ENCODE measurements at places on chromosomes 16 and 17.

DNA sequence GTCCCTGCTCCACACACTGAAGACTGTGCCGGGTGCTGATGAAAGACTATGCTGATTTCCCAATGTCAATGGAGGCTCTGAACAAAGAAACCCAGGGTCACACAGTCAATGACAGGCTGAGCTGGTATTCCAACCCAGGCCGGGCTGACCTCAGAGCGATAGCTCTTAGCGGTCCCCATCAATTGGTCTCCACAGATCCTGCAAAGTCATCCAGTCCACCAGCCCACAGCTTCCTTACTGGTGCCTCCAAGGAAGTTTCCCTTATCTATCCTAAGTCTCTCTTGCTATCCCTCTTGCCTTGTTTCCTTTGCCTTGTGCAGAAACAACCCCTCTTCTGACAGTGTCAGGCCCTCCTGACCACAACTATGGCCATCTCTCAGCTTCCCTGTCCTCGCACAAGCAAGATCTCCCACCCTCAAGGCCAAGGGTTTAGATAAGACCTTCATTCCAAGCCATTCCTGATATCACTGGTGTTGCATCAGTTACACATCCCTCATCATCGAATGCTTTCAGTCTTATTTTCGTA, 52.7 kb upstream of the KSR1 start:
- no peak for DNase-seq

- DNase-seq: no peak
These were observed 11.2 kb downstream of the CDRT15 start for GRCh38 chr17:14225254-14225980.

DNA sequence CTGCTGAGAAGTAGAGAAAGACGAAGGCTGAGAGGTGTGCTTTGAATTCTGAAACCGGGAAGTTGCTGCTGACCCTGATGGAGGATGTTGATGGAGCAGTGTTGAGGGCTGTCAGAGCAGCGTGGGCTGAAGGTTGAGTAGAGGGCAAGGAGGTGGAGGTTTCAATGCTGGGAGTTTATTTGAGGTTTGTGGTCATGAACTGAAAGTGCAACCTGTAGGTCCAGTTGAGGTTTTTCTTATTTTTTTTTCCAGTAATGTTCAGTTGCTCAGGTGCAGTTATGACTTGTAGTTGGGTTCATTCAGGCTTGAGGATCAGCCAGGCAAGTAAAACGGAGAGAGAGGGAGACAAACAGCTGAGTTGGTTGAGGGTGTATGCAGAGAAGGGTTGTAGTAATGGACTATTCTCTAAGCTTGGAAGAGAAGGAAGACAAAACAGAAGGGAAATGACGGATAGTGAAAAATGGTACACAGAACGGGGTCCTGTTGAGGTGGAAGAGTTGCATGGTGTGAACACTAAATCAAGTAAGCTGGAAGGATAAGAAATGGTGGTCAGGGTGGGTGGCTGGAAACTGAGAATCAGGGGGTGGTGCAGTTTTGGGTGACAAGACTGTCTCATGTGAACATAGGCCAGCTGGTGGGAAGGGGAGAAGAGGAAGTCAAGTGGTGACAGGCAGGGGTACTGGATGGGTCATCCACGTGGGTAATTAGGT, 8.7 kb upstream of the UBE2G1 start:
- no peak for DNase-seq

- DNase-seq: no peak
These were observed 67.4 kb downstream of the SNX29 start for GRCh38 chr16:12043953-12044352.

GRCh38 chr17:51455211-51455610, 194.9 kb downstream of the UTP18 start:
- no peak for DNase-seq

DNA sequence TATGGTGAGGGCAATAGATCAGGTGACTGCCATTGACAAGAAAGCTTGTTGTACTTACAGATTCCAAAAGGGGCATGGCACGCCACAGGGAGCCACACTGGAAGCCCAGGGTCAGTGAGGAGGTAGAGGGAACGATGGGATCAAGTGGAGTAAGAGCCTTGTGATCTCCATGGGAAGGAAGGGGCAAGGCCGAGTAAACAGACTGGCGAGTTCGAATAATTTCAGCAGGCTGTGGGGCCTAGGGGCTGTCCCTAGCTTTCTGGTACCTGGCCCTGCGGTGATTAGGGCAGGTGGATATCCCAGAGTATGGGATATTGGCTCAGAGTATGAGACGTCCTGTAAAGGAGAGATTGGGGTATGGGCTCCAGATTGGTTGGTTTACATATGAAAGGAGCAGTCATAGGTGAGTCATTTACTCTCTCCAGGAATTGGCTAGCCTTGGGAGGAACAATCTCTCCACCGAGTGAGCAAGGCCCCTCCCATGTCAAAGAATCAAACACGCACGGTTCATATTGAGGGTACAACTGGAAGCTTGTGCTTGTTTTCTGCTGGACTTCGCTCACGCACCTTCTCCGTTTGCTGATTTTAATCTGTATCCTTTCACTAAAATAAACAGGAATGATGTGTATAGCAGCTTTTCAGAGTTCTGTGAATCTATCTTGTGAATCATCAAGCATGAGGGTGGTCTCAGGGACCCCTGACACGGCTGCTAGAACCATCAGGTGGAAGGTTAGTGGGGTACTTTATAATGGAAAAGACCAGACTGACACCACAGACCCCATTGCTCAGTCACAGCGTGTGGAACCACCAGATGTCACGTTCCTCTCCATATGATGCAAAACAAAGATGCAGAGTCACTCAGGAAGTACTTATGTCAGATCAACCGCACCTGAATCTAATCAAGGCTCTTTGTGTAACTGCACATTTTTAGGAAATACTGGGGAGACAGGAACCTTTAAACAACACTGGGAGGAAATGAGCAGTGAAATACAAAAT, 27.9 kb downstream of the GABARAPL2 start:
- DNase-seq: no peak

- DNase-seq: no peak
These were observed 16.3 kb downstream of the LIG3 start for GRCh38 chr17:34996422-34997285.

DNA sequence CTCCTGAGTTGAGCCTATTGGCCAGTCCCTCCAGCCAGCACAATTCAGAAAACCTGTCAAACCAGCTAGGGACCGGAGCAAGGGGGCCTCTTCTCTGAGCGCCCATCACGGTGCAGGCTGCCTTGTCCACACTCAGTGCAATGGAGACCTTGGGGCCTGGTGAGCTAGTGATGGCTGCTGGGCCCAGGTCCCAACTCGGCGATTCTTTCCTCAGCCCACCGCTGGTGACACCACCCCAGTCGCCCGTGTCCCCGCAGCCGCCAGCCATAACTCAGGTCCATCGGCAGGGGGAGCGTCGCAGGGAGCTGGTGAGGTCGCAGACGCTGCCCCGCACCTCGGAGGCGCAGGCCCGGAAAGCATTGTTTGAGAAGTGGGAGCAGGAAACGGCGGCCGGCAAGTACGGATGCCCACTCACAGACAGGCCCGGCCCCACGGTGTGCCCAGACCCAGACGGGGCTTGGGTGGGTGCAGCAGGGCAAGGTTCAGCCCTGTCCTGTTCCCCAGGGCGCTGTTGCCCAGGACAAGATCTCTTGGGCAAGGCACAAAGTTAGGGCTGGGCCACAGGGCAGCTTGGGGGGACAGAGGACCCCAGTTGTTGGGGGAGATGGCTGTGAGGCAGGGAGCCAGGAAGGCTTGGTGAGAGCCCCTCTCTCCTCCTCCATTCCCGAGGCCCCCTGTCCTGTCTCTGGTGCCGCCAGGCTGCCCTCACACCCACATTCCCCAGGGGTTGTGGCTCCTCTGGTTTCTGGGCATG, 10.8 kb downstream of the SMTNL2 start:
- no peak for DNase-seq

DNA sequence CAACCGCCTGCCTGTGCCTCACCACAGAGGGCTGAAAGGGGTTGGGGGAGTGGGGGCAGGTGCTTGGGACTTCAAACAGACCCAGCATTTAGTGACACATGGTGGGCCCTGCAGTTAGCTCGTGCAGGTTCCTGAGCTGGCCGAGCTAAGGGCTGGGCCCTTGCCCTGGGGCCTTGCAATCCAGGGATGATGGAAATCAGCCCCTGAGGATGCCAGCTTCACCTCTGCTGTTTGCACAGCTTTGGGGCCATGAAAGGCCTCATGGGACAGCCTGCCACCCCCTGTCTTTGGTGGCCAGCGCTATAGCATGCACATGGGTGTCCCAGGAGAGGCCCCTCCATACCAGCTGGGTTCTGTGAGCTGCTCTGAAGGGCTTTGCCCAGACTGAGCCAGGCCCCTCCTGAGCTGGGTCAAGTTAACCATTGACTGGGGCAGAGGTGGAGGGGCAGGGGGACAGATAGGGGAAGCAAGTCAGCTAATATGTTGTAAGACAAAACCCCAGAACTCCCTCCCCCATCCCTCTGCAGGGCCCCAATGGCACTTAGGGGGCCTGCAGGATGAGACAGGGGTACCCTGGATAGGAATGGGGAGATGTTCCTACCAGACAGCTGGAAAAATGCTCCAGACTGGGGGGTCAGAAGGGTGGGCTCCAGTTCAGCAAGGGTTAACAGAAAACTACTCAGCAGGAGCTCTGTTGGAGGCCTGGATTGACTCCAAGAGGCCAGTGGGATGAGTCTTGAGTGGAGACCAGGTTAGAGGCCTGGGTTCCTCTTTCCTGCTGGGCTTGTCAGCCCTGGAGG, 692 bp downstream of the PRR15L start:
- DNase-seq: no peak

- DNase-seq: no peak
These were observed 19.5 kb upstream of the GSE1 start for GRCh38 chr16:85593494-85594221.

DNA sequence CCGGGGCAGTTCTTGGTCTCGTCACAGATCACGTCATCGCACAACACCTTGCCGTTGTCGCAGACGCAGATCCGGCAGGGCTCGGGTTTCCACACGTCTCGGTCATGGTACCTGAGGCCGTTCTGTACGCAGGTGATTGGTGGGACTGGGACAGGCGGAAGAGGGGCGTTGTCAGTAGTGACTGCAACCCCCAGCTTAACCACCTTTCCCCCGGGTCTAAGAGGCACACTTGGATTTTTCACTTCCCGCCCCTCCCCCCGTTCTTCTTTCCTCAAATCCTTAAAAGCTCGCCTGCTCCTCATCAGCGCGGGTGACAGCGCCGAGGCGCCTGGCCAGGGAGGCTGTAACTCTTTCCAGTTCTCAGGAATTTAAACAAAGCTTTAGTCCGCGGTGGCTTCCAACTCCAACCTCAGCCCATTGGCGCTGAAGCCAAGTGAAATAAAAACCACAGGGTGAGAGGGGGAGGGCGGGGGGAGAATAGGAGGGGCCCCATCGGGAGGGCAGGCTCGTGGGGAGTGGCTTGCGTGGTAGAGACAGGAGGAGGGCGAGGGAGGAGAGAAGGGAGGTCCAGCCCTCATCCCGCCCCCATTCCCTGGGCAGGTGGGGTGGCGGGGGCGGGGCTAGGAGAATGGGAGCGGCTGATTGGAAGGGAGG, 1.5 kb downstream of the COL1A1 start:
- DNase-seq: no peak

- no peak for DNase-seq
These were observed 3.1 kb downstream of the GAA start for GRCh38 chr17:80104321-80104955.

- DNase-seq: no peak
These were observed 1.0 kb downstream of the TMEM92 start for GRCh38 chr17:50275279-50275678.

- DNase-seq: no peak
These were observed 83.9 kb downstream of the SPECC1 start for GRCh38 chr17:20092973-20093626.

GRCh38 chr17:39364236-39365025, 37.0 kb downstream of the FBXL20 start:
- no peak for DNase-seq

DNA sequence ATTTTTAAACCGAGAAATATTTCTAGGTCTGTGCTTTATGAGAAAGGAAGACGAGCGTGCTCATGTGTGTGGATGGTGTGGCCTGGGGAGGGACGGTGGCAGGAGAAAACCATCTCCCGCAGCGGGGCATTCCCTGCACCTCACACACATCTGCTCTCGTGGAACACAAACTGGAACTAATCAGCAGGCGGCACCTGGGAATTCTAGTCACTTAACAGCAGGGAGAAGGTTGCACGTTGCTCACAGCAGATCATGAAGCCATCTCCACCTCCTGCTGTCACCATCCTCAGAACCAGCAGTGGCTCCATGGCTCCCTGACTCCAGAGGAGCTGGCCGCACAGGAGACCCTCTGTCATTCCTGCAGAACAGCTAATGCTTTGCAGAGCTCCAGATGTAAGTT, 35.2 kb downstream of the ADCY9 start:
- DNase-seq: no peak

- DNase-seq: no peak
These were observed 12.5 kb upstream of the PYY start for GRCh38 chr17:43966276-43966675.

DNA sequence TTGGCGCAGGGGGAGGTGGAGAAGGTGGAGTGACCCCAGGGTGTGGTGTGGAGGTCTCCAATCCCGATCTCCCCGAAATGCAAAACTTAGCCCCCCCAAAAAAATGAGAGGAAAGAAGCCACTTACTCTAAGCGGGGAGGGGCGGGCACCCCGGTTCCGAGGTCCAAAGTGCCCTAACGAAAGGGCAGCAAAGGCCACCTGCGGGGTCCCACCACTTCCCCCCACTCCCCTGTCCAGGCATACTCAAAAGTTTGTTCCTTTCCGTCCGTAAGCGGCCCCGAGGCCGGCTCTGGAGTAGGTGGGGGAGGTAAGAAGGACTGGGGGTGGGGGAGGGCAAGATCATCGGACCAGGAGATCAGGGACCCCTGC, 1.1 kb downstream of the TOX3 start:
- DNase-seq: no peak

DNA sequence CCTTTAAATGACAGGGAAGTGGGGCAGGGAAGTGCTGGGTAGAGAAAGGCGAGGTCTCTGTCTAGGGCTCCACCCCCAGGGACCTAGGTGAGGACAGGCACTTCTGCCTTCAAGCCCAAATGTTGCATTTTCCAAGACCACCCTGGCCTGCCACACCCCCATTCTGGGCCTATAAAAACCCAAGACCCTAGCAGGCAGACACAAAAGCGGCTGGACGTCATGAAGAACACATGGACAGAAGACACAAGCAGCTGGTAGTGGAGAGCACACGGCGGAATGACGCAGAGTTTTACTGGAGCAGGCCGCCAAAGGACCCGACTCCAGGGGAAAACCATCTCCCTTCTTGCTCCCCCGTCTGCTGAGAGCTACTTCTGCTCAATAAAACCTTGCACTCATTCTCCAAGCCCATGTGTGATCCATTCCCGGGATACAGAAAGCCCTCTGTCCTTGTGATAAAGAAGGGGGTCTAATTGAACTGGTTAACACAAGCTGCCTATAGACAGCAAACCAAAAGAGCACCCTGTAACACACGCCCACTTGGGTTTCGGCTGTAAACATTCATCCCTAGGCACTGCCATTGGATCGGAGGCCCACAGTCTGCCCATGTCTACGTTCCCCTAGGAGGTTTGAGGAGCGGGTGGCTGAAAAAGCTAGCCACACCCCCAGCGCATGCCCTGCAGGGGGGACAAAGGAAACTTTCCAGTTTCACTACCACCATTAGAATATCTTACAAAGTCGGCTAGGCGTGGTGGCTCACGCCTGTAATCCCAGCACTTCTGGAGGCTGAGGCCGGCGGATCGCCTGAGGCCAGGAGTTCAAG, 622.2 kb upstream of the SALL1 start:
- no peak for DNase-seq

GRCh38 chr17:1787301-1787902, 25.5 kb downstream of the SERPINF1 start:
- no peak for DNase-seq

Measured in right forelimb (tissue), 1 donor.